Neural crest cell (in vitro differentiated cells): ENCODE measurements at places on chromosomes 4 and X.

DNA sequence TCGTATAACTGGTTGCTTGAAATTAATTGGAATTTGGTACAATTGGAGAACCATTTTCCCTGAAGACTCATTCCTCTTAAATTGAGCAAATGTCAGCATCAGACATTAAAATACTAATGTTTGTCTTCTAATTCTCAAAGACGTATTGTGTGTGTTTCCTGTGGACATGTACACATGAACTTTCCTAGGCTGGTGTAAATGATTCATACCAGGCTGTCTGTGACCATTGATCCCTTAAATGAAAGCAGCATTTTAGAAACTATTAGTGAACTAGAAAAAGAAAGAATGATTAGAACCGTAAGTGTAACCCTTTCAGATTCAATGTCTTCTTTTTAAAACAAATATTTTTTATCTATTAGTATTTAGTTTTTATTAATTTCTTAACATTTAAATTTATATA lies 332.9 kb downstream of the PPP3CA start:
- DNase-seq, result no peak

GRCh38 chr4:39614487-39615162 lies 24.0 kb downstream of the SMIM14 start:
- no peak for DNase-seq

DNA sequence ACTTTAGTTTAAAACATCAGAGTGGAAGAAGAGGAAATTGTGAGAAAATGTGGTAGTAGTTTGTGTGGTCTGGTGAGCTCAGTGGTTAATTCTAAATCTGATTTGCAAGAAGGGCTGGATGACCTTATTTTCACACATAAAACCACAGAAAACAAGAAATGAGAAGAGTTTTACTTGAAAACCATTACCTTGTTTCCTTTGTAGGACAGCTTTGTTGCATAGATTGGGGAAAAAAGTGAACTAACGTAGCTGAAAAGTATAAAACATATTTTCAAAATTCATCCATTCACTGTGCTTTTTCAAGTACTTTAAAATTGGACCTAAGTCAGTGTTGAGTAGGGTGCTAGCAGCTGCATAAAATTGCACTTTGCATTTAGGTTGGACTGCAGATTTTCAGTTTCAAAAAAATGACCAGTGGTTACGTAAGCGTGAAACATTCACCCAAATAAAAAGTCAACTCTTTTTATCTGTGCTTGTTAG lies 211.3 kb downstream of the ARHGAP10 start:
- DNase-seq, result no peak

GRCh38 chr4:39970671-39971640 lies 6.8 kb downstream of the PDS5A start:
- no peak for DNase-seq

GRCh38 chr4:150176547-150176946 lies 98.3 kb downstream of the DCLK2 start:
- no peak for DNase-seq

DNA sequence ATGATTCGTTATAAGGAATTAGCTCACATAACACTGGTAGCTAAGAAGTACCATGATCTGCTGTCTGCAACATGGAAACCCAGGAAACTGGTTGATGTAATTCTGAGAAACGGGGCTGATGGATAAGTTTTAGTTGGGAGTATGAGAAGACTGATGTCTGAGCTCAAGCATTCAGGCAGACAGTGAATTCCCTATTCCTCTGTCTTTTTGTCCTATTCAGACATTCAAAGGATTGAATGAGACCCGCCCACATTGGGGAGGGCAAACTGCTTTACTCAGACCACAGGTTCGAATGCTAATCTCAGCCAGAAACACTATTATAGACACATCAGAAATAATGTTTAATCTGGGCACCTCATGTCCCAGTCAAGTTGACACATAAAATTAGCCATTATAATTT lies 515.5 kb downstream of the STPG2 start:
- no peak for DNase-seq

DNA sequence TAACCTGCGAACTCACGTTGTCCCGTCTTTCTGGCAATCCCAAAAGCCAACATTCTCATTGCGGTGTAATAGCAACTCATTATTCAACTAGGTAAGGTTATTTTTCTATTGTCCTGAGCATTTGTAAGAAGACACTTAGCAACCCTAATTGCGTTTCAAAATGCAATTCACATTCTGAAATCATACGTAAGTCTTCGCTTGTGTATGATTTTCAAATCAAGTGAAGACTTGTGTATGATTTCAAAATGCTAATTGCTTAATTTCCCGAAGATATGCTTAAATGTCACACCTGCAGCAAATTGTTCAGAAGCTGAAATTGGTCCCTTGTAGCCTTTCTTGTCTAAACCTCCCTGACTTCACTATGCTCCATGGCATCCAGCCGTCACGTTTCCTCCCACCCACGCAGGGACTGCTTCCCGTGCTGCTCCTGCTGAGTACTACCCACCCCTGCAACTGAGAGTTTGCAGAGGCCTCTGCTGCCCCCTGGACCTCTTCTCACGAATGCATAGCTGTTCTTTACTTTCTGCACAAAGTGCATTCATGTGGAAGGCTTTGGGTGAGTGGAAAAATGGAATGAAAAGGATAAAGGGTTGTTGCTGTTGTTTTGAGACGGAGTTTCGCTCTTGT lies 40.8 kb upstream of the CLDN24 start:
- DNase-seq, result no peak

DNA sequence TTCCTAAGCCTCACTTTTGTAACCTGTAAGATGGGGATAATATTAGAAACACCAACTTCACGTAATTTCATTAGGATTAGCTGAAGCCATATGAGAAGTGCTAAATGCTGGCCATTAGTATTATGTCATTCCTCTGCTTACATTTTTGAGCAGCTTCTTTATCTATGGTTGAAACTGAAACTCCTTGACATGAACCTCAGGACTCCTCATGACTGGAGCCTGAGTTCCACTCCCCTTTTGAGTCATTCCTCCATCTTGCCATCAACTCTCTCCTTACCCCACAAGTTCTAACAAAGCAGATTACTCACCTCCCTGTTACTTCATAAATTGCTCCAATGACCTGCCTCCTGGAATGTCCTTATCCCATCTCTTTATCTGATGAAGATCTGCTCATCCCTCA lies 123.2 kb upstream of the KCNIP4 start:
- no peak for DNase-seq
